Myocyte (in vitro differentiated cells): ENCODE measurements at places on chromosomes 3 and 15.

- no peak for DNase-seq
Observed at GRCh38 chr3:88220126-88220525, 70.4 kb downstream of the C3orf38 start.

- DNase-seq, result no peak
Observed at GRCh38 chr3:14135581-14135980, 10.7 kb downstream of the TMEM43 start.

DNA sequence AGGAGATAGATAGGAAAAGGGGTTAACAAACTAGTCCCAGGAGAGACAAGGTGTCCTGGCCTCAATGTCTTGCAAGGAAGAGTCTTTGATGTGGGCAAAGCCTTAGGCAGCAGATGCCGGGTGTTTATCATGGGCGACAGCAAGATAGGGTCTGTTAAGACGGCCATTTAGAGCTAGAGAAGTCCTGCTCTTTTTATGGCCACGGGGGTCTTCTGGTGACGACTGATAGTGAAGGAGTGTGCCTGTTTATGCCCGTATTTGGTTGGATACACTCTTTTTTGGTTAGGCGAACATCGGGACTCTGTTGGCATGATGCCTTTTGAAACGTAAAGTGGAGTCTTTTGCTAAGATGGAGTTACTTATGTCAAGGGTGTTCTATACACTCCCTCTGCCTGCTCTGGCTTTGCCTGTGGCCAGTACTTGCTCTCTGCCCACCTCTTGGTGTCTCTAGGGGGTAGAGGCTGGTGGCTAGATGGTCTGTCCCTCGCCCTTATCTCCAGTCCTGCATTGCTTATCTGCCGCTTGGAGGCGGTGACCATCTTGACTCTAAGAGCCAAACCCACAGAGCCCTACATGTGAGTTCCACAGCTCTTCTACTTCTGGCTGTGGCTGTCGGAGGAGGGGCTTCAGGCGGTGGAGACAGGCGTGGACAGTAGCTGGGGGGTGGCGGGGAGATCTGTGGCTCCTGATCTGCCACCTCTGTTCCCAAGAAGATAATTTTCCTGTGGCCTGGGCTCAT is 55.8 kb upstream of the ZBTB38 start:
- DNase-seq, result no peak

GRCh38 chr15:63938486-63939061 is 104.8 kb upstream of the HERC1 start:
- DNase-seq, result no peak

- no peak for DNase-seq
Observed at GRCh38 chr3:43071313-43071893, 34.5 kb downstream of the POMGNT2 start.

- no peak for DNase-seq
Observed at GRCh38 chr3:117495620-117496019, 786.0 kb downstream of the TUSC7 start.

DNA sequence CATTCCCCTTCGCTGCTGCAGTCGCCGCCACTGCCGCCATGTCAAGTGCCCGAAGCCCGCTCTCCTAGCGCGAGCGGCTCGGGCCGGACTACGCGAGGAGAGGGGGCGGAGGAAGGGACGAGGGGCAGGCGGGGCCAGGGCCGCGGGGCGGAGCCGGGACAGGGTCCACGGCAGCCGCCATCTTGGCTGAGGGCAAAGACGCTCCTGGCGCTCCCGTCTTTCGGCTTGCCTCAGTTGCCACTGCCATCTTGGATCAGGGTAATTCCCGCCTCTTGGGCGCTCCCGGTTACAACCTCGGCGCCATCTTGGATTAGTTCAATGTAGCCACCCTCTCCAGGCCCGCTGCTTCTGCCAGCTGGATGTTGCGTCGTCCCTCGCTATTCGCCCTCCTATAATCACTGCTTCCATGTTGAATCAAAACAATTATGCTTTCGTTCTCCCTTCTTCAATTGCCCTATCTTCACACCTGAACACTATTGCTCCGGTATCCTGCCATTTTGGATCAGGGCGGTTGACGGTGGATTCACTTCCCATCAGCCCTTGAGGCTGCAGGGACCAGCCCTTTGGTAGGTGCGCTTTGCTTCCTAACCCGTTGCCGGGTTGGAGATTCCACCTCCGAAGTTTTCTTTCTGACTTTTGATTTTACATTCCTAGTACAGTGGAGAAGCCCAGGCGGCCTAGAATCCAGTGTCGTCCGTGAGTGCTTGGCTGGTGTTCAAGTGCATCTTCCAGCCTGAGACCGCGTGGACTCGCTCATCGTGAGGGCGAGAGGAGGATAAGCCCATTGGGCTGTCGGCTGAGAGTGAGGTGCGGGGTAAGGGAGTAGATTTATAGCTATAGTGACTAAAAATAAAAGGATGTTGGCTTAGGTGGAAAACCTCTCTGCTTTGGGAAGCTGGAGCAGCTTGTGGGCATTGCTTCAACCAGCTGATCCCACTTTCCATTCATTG is at the start of gene HACD2:
Gene HACD2 (minus strand): TSS at position 66 of the 950 bp plus-strand sequence. CDS start 26 bp downstream, at position 40.
- DNase-seq, result peak; percentile 98

- DNase-seq, result no peak
Observed at GRCh38 chr3:23236890-23237289, 33.8 kb downstream of the UBE2E2 start.

DNA sequence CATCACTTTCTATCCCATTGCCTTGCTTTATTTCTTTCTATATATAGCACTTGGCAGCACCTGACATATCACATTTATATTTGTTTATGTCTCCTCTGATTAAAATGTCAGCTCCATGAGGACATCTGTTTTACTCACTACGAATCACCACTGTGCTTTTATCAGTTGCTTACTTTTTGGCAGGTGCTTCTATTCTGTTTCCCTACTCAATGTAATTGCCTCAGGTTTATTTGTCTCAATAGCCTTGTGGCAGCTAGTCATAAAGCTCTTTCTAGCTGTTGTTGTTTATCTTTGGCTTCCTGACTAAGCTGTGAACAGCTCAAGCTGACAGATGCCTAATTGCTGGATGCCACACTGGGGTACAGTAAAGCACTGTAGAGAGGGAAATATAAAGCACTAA is 85.5 kb downstream of the VPS13C start:
- DNase-seq, result peak; percentile 60

DNA sequence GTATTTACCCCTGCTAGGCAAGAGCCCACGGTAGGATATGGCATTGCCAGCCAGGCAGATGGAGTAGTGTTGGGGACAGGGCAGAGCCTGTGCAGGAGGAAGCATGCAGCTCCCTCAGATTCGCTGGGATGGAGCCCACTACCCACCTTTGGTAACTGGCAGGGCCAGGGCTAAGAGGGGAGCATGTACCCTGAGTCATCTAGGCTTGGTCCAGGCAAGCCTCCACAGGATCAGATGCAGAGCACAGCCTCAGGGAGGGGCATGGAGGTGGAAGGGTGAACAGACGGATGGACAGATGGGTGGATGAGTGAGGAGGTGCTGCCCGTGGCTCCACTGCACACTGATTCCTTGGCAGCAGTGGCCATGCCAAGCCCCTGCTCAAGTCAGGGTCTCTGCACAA is 33.0 kb downstream of the IL20RB start:
- no peak for DNase-seq

DNA sequence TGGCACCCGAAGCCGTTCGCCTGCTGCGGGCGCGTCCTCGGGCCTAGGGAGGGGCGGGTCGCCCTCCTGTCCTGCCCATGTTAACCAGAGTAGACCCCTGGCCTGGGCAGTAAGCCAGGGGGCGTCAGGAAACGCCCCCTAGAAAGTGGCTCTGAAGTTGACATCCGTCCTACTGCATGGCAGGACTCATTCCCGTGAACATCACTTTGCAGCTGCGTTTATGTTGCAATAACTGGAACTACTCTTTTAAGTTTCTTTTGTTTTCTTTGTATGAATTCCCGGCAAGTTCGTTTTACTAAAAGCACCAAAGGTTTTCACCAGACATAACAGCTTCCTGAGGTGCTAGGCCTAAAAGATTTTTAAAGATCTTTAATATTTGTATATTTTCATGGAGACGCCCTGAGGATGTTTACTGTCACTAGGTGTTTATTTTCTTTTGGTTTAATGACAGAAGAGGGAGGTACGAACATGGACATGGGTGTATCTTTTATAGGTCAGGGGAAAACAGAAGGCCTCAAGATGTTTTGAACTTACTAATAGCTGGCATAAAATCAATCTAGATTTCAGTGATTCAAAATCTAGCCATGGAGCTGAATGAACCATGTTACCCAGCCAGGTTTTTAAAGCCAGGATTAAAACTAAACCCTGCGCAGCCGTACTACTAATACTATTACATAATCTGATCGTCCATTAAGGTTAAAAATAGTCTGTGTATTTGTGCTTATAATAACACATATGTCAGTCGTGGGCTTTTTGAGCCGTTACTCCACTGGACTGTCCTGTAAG is 1.0 kb downstream of the C15orf61 start:
- DNase-seq, result peak; percentile 68

DNA sequence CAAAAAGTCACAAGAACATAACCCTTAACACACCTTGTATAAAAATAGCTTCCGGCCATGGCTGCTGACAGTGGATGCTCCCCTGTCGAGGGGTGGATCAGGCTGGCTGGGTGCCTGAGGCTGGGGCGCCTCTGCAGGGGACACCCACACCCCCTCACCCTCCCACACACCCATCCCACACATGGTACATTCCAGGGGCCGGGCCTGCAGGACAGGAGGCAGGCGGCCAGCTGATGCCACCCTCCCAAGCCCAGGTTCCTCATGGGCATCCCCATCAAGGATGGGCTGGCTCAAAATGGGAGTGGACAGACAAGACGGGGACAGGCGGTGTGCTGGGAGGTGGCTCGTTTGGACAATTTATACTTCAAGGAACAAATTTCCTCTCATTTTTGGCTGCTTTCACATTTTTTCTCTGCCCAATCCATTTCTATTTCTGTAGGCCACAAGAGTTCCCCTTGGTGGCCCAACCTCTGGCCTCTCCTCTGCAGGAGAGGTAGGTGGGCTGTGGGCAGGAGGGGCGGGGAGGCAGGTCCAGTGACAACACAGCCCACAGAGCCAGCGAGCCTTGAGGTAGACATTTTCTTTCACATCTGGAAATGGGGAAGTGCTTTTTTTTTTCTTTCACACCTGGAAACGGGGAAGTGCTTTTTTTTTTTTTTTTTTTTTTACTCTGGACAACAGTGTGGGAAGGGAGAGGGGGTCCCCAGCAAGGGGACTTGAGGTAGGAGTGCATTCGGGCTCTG is 23.3 kb downstream of the RNU5B-1 start:
- no peak for DNase-seq

- no peak for DNase-seq
Observed at GRCh38 chr3:130849091-130849552, 44.8 kb upstream of the ATP2C1 start.

GRCh38 chr15:90860942-90861675 is 7.3 kb upstream of the FURIN start:
- DNase-seq, result no peak

GRCh38 chr15:101022306-101022705 is 103.1 kb downstream of the LRRK1 start:
- DNase-seq, result no peak

DNA sequence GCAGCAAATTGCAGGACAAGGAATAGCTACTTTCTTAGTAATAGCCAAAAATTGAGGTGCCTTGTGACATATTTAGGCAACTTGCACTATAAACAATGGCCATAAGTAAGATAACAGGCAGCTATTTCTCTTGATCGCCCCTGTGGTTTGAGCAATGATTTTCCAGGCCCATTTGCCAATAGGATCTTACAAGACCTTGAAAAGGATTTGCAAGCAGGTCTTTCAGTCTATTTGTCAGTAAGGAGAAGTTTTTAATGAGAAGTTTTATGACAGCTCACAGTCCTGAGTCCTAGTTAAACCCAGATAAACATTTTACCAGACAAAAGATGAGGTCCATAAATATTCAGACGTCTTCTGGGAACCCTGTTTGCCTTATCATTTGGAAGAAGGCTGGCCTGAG is 645.5 kb downstream of the RBMS3 start:
- no peak for DNase-seq

DNA sequence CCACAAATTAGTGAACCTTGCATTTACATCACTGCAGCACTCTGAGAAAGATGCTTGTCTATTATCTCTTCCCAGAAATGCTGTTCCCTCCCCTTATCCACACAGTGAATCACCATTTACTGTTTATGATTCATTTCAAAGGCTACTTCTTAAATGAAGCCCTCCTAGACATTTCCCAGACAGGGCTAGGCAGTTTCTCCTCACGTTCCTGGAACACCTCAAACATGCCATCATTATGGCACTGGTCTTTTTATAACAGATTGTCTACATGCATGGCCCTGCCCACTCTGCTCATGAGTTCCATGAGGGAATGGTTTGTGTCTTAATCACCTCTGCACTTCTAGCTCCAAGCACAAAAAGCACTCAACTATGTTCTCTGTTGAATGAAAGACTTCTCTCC is 32.2 kb upstream of the TM2D3 start:
- peak; percentile 59 for DNase-seq

- DNase-seq, result no peak
Observed at GRCh38 chr3:158846803-158847451, 45.1 kb downstream of the MFSD1 start.

DNA sequence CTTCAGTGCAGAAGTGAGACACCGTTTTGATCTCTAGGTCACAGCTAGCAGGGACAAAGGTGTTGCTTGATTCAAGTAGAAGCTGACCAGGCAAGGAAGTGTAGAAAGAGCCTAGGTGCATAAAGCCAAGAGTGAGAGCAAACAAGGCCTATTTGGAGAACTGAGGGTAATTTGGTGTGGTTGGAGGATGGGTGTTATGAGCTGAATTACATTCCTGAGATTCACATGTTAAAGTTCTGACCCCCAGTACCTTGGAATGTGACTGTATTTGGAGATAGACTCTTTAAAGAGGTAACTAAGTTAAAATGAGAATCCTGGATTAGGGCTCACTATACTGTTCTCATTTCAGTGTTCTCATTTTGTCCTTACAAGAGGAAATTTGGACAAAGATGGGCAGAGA is 191.3 kb downstream of the ZMAT3 start:
- DNase-seq, result no peak

DNA sequence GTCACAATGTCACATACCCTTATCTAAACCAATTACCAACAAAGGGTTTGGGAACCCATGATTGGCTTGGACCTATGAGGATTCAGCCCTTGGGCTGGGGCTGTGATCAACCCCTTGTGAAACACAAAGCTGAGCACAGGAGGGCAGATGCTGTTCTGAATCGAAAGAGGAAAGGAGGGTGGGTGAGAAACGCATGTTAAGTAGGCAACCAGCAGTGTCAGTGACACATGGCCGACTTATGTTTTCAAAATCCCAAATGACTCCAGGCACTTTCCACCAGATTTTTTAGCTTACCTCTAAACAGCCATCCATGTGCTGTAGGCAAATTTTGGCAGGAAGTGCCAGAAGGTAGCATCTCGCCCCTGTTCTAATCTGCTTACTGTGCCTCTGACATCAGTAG is 34.1 kb upstream of the KLHL25 start:
- DNase-seq, result no peak

- no peak for DNase-seq
Observed at GRCh38 chr3:115932807-115933206, 309.5 kb downstream of the GAP43 start.

- DNase-seq, result no peak
Observed at GRCh38 chr15:39846108-39846507, 63.5 kb upstream of the FSIP1 start.

DNA sequence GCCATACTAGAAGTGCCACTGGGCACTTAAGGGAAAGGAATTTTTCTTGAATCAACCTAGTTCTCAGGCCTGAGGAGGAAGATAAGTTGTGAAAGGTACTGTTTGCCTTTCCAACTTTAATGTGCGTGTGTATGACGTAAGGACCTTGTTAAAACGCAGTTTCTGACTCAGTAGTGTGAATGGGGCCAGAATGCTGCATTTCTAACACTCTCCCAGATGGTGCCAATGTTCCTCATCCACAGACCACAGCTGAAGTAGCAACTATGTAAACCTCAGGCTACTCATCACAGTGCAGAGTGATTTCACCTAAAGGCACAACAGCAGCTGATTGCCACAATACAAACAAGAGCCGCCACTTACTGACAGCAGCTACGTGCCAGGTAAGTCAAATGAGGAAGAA is 103.6 kb downstream of the OTOL1 start:
- no peak for DNase-seq

GRCh38 chr3:9781978-9782603 is 10.2 kb downstream of the TADA3 start:
- DNase-seq, result no peak
